ENCODE measurements at places on chromosomes 3 and 15.
A peak's percentile ranks its signal among the peaks of the same experiment; 100 is the strongest.

- DNase-seq = no peak
Measured at GRCh38 chr3:111800472-111800871, 58.6 kb upstream of the PHLDB2 start.

DNA sequence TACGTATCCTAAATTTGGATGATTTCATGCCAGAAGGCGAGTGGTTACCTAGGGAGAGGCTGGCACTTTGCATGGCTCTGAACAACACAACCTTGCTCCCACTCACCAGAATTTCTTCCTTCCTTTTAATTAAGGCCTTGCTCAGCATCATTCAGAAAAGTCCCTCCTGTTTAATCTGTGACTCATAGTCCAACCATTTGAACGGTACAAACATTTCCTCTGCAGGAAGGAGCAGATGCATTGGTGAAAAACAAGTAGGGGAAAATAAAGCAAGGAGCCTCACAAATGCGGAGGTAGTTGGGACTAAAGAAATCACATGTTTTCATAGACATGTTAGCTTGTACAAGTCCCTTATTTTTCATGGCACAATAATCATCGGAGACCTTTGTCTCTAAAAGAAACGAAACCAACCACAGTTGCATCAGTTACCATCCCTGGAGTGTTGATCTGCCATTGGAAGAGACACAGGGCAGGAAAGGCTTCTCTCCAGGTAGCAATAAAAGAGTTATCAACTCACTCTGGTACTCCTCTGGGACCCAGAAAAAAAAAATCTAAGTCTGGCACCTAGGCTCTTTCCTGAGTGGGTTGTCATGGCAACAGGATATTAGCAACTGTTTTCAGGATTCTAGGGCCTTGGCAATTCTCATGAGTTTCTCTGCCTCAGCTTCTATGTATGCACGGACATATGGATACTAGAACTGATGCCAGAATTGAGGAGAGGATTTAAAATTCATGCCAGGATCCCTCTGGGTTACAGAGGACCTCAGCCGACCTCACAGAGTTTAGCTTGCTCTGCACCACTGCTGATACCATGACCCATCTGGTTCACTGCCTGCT lies 255.4 kb upstream of the ARPP21 start:
- peak; percentile 14 for DNase-seq

GRCh38 chr3:140712301-140712700 lies 34.4 kb downstream of the TRIM42 start:
- DNase-seq = no peak

DNA sequence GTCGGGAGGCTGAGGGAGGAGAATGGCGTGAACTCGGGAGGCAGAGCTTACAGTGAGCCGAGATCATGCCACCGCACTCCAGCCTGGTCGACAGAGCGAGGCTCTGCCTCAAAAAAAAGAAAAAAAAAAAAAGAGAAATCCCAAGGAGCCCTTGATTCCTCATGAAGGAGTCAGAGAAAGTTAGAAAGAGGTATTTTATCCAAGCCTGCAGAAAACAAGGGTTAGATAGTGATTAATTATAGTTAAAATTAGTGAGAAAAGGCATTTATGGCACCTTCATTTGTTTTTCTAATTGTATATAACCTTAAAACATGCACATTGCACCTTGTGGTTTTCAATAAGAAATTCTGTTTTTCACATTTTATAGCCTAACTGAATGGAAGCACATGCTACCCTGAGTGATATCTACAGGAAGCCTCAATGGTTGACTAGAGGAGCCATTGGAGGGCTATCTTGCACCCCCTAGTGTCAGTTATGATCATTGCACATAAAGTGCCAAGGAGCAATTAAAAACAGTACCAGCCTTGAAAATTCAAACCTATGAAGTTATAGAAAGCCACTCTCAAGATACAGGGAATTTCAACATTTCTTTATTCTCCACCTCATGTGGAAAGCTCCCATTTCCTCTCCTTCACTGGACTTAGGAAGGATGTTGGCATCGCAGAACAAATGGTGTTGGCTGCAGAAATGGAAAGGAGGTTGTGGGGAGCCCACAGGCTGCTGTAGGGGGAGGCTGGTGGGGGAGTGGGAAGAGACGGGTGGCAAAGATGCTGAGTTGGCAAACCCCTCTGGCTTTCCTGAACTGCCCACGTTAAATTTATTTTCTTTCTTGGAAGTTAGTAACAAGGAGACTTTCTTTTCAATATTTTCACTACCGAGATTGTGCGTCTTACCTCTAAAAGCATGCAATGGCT lies 48.5 kb downstream of the ITGA11 start:
- peak; percentile 45 for DNase-seq

- DNase-seq = no peak
Measured at GRCh38 chr3:127914584-127914983, 448 bp upstream of the KBTBD12 start.

- DNase-seq = peak; percentile 87
Measured at GRCh38 chr3:192957441-192958021, 39.9 kb upstream of the MB21D2 start.
